ENCODE measurements at places on chromosomes 4 and X.
A peak's percentile ranks its signal among the peaks of the same experiment; 100 is the strongest.

- no peaks in the 10 kb centered on the region for H3K36me3 ChIP-seq
- H3K27ac ChIP-seq, result no peak overlapping the region
- H3K27me3 ChIP-seq, result no peaks in the 10 kb centered on the region
- no peaks in the 10 kb centered on the region for H3K4me1 ChIP-seq
- DNase-seq, result no peak
Observed at GRCh38 chrX:37871626-37872302, 24.4 kb upstream of the DYNLT3 start.

- H3K4me1 ChIP-seq, result no peaks in the 10 kb centered on the region
- no peak overlapping the region for H3K4me3 ChIP-seq
- H3K36me3 ChIP-seq, result no peaks in the 10 kb centered on the region
- H3K27ac ChIP-seq, result no peak overlapping the region
Observed at GRCh38 chr4:82696117-82696860, 102.3 kb downstream of the SCD5 start.

DNA sequence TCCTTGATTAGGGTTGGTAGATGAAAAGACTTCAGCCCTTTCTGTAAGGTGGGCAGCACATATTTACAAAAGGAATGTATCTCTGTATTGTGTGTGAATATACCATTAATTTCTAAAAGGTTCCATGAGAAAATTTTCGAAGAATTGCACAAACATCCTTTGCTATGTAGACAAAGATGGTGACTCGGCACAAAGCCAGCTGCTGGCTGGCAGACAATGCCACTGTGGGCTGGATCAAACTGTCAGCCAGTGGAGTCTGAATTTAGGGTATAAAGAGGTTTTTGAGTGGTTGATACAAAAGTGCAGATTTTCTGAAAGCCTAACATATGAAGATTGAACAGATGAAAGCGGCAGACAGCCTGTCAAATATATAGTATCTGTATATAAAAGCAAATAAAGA lies 5.6 kb upstream of the TXK start:
- no peak overlapping the region for H3K27ac ChIP-seq
- no peaks in the 10 kb centered on the region for H3K4me1 ChIP-seq
- H3K36me3 ChIP-seq, result peaks cover 31% of the 10 kb centered on the region
- no peak overlapping the region for H3K4me3 ChIP-seq
- no peaks in the 10 kb centered on the region for H3K27me3 ChIP-seq

DNA sequence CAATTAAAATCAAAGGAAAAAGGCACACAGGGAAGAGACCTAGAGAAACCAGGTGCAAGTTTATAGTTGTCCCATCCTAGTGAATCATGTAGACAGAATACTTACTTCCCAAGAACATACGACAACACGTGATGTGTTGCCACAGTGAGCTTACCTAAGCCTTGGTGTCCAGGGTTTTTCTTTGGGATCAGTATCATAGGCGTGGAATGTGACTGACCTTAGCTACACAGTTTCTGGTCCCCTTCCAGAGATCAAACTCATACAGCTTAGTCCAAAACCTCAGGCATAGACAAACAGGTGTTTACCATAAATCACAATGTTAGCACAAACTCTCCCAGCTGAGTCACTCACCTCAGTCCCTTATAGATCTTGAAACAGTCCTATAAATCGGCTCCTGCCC lies 17.7 kb downstream of the SLC25A31 start:
- no peaks in the 10 kb centered on the region for H3K4me1 ChIP-seq
- no peak overlapping the region for H3K4me3 ChIP-seq

GRCh38 chrX:132015875-132016274 lies 7.2 kb upstream of the STK26 start:
- no peaks in the 10 kb centered on the region for H3K27me3 ChIP-seq
- H3K36me3 ChIP-seq, result no peaks in the 10 kb centered on the region
- no peak for DNase-seq

DNA sequence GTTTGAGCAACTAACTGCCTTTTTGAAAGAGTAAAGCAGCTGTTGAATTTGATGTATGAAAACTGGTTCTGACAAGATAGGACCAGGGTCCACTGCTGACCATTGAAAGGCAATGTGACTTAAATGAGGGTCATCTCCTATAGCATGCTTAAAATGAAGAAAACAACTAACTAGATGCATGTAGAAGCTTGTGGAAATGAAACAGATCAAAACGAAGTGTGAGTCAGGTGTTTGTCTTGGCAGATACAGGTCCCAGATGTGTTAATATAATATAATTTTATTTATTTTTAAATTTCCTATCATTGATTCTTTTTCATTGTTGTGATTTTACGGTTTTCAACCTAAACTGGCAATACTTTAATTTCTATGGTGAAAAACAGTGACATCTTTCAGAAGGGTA lies 83.6 kb downstream of the ATOH1 start:
- DNase-seq, result no peak
- H3K36me3 ChIP-seq, result no peaks in the 10 kb centered on the region
- H3K4me3 ChIP-seq, result no peak overlapping the region

- no peaks in the 10 kb centered on the region for H3K27me3 ChIP-seq
- no peak overlapping the region for H3K27ac ChIP-seq
- H3K4me1 ChIP-seq, result no peaks in the 10 kb centered on the region
- H3K4me3 ChIP-seq, result no peak overlapping the region
Observed at GRCh38 chrX:70979136-70979762, 48.4 kb upstream of the SLC7A3 start.

DNA sequence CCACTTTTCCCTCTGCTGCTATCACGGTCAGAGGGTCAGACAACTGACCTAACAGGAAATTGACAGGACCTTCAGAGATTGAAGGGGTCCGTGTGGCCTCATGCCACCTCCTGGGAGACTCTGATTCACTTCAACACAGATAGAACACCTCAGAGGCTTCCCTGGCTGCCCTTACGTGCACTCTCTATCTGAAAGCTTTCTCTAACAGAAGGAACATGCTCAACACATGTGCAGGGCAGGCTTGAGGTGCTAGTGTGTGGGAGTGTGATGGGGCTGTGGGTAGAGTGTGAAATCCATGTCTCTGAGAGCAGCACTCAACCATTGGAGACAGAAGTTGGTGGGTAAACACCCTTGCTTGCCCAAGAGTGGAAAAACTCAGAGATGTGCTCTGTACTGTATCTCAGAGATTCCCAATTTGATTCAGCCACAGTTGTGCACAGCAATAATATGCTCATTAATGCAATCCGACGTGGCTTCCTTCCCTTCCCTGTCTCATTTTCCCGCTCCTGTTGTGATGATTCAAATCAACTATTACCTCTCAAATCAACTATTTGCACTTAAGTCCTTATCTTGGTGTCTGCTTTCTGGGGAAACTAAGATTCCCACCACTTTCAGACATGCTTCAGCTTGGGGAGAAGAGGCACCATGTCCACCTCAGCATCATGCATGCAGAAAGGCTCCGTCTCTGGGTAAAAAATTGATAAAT lies 62.0 kb upstream of the MAGEB2 start:
- no peaks in the 10 kb centered on the region for H3K36me3 ChIP-seq
- H3K4me1 ChIP-seq, result no peaks in the 10 kb centered on the region
- H3K27ac ChIP-seq, result no peak overlapping the region

GRCh38 chrX:22296871-22297270 lies 24.2 kb downstream of the CBLL2 start:
- no peaks in the 10 kb centered on the region for H3K27me3 ChIP-seq
- DNase-seq, result no peak

- H3K27ac ChIP-seq, result no peak overlapping the region
- no peak overlapping the region for H3K4me3 ChIP-seq
- H3K36me3 ChIP-seq, result no peaks in the 10 kb centered on the region
- H3K4me1 ChIP-seq, result no peaks in the 10 kb centered on the region
- no peaks in the 10 kb centered on the region for H3K27me3 ChIP-seq
- DNase-seq, result no peak
Observed at GRCh38 chrX:71475785-71476540, 56.9 kb upstream of the OGT start.

GRCh38 chr4:76198411-76199237 lies 15.0 kb downstream of the SCARB2 start:
- DNase-seq, result no peak
- peak overlapping the region; percentile 75 for H3K27ac ChIP-seq
- H3K36me3 ChIP-seq, result peaks cover 20% of the 10 kb centered on the region
- peak overlapping the region; percentile 2 for H3K4me3 ChIP-seq
- peaks cover 89% of the 10 kb centered on the region for H3K4me1 ChIP-seq

- no peaks in the 10 kb centered on the region for H3K27me3 ChIP-seq
- DNase-seq, result no peak
- no peak overlapping the region for H3K27ac ChIP-seq
- no peaks in the 10 kb centered on the region for H3K4me1 ChIP-seq
Observed at GRCh38 chr4:19969492-19969891, 282.2 kb upstream of the SLIT2 start.

GRCh38 chr4:123380728-123381716 lies 15.6 kb upstream of the SPRY1 start:
- H3K27ac ChIP-seq, result no peak overlapping the region
- DNase-seq, result no peak
- H3K36me3 ChIP-seq, result no peaks in the 10 kb centered on the region
- no peaks in the 10 kb centered on the region for H3K4me1 ChIP-seq

DNA sequence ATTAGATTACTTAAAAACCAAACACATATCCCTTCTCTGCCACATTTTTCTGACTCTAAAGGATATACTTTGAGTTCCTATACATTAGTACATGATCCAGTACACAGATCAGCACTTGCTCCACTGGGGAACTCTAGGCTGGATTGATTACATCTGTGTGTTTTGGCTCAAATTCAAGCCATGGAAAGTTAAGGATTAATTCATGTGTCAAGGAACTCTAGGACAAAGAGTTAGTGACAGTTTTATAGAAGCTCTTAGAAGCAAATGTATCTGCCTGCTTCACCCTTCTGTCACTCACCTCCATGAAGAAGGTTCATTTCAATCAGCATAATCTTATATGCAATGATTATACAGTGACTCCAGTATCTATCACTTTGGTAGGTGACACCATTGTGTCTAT lies 43.2 kb downstream of the SCFD2 start:
- H3K27ac ChIP-seq, result no peak overlapping the region
- no peak overlapping the region for H3K4me3 ChIP-seq
- no peaks in the 10 kb centered on the region for H3K36me3 ChIP-seq
- no peaks in the 10 kb centered on the region for H3K27me3 ChIP-seq

DNA sequence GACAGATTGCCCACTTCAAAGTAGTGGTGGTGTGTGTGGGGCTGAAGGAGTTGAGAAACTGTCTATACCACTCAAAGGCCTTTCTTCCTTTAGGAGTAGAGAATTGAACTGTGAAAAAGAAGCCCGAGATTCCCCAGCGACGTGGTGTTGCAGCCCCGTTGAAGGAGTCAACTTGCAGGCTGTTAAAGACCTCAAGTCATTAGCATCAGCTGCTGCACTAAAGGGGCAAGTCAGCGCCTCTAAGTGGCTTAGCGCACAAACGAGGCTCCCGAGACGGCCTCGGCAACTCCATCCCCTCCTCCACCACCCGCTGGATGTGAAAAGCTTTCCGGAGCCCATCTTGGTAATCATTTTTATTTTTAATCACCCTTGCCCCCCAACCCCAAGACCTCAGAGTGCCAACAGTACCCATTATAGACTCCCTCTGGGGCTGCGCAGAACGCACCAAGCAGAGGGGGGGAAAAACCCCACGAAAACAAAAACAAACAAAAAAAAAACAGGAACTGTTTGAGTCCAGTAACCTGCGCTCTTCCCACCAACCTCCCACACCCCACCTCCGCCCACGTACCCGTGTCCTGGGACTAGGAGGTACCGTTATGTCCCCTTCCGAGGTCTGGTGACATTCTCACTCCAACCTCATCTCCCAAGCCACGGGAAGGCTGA lies 913 bp upstream of the PRDM8 start:
- no peaks in the 10 kb centered on the region for H3K36me3 ChIP-seq
- H3K27ac ChIP-seq, result no peak overlapping the region
- no peak for DNase-seq
- H3K4me1 ChIP-seq, result peaks cover 13% of the 10 kb centered on the region

- DNase-seq, result no peak
- H3K36me3 ChIP-seq, result no peaks in the 10 kb centered on the region
- H3K27ac ChIP-seq, result no peak overlapping the region
- no peaks in the 10 kb centered on the region for H3K4me1 ChIP-seq
Observed at GRCh38 chrX:120769576-120770341, 105.9 kb downstream of the CT47B1 start.

GRCh38 chrX:103063191-103063845 lies 653 bp downstream of the BEX1 start:
- H3K27me3 ChIP-seq, result no peaks in the 10 kb centered on the region
- H3K36me3 ChIP-seq, result no peaks in the 10 kb centered on the region
- no peak for DNase-seq
- H3K27ac ChIP-seq, result no peak overlapping the region

- no peaks in the 10 kb centered on the region for H3K36me3 ChIP-seq
- H3K4me1 ChIP-seq, result no peaks in the 10 kb centered on the region
- no peak for DNase-seq
Observed at GRCh38 chrX:105754286-105754964, 67.9 kb upstream of the NRK start.

DNA sequence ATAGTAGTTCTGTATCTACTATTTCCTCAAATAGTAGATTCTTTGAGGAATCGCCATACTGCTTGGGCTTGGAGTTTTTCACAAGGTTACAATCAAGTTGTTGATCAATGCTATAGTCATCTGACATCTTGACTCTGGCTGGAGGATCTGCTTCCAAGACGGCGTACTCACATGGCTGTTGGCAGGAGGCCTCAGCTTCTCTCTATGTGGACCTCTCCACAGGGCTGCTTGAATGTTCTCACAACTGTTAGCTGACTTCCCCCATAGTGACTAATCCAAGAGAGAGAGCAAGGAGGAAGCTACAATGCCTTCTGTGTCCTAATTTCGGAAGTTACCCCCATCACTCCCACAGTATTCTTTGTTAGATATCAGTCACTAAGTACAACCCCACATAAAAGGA lies 10.3 kb downstream of the EGFL6 start:
- no peaks in the 10 kb centered on the region for H3K36me3 ChIP-seq
- no peaks in the 10 kb centered on the region for H3K4me1 ChIP-seq
- H3K27me3 ChIP-seq, result no peaks in the 10 kb centered on the region
- no peak for DNase-seq

GRCh38 chrX:130893356-130894085 lies 9.5 kb downstream of the ENOX2 start:
- H3K27ac ChIP-seq, result no peak overlapping the region
- no peaks in the 10 kb centered on the region for H3K27me3 ChIP-seq
- no peaks in the 10 kb centered on the region for H3K4me1 ChIP-seq
- no peak for DNase-seq
- H3K4me3 ChIP-seq, result no peak overlapping the region

DNA sequence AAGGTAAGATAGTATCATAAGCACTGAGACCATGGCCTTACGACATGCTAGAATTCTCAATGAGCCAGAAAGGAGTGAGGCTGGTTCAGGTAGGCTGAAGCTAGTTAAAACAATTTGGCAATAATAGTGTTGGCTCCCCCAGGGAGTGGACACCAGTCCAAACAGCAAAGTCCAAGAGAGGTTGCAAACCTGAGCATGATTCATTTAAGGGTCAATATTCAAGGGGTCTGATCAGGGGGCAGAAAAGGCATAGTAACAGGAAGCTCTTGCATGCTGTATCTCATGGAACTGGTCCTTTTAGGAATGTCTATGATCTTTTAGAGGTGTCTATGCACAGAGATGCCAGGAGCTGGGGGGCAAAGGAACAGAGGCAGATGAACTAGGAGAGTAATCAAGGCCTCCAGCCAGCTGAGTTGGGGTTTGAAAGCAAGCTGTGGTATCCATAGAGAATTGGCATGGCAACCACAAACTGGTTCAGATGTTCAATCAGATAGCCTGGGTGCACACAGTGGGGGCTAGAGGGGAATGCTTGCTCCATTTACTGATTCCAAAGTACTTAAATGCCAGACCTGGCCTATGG lies 5.1 kb downstream of the GJB1 start:
- no peak for DNase-seq
- no peaks in the 10 kb centered on the region for H3K27me3 ChIP-seq
- H3K36me3 ChIP-seq, result no peaks in the 10 kb centered on the region
- H3K4me1 ChIP-seq, result no peaks in the 10 kb centered on the region
